ENCODE measurements at places on chromosomes 4 and X. TPM values are rescaled to one million over a fixed set of nuclear protein-coding genes. Genes with fewer than 3 reads are reported as not detected.

The CT45A10 gene
- polyA plus RNA-seq = not detected

The PRRG3 gene
- 1.3 TPM for polyA plus RNA-seq

The CYTL1 gene
- polyA plus RNA-seq = 10.1 TPM

The ASB9 gene
- polyA plus RNA-seq = 2.0 TPM

The PHKA1 gene
- polyA plus RNA-seq = 5.3 TPM

The NUDT6 gene
- polyA plus RNA-seq = 5.6 TPM

The CFAP47 gene
- polyA plus RNA-seq = 0.01 TPM

The FAM3A gene
- 67.8 TPM for polyA plus RNA-seq

The RBMXL3 gene
- polyA plus RNA-seq = not detected

The TLR1 gene
- 4.4 TPM for polyA plus RNA-seq

The CLCN4 gene
- polyA plus RNA-seq = 1.0 TPM

The PIGA gene
- polyA plus RNA-seq = 6.3 TPM

The CPEB2 gene
- polyA plus RNA-seq = 13.8 TPM

The PABPC1L2A gene
- 0.03 TPM for polyA plus RNA-seq

The ADH7 gene
- not detected for polyA plus RNA-seq

The ANK2 gene
- 9.0 TPM for polyA plus RNA-seq

The RRH gene
- polyA plus RNA-seq = not detected

The FMR1NB gene
- not detected for polyA plus RNA-seq

The GAGE12J gene
- not detected for polyA plus RNA-seq

The MBNL3 gene
- 11.5 TPM for polyA plus RNA-seq

The FAM114A1 gene
- 65.8 TPM for polyA plus RNA-seq

The OCRL gene
- polyA plus RNA-seq = 25.7 TPM

The GPRASP2 gene
- 17.7 TPM for polyA plus RNA-seq

The LONRF3 gene
- polyA plus RNA-seq = 7.4 TPM

The TRPC3 gene
- polyA plus RNA-seq = 3.3 TPM

The SSX2B gene
- not detected for polyA plus RNA-seq

The FRMPD4 gene
- 0.06 TPM for polyA plus RNA-seq

The NXF2 gene
- polyA plus RNA-seq = not detected

The DAPP1 gene
- 2.7 TPM for polyA plus RNA-seq

The ZFP92 gene
- 0.41 TPM for polyA plus RNA-seq

All from urinary bladder (tissue), 4 donors.